ENCODE measurements at places on chromosomes 2 and 18.

DNA sequence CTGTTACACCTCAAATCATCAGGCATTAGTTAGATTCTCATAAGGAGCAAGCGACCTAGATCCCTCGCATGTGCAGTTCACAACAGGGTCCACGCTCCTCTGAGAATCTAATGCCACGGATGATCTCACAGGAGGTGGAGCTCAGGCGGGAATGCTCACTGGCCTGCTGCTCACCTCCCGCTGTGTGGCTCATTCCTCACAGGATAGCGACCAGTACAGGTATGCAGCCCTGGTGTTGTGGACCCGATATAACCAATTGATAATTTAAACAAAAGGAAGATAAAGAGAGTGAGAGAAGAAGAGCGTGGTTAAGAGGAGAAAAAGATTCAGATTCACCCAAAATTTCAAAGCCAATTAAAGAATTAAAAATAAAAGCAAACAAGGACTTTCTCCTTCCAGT lies 20.8 kb downstream of the TLK1 start:
- DNase-seq, result no peak

- no peak for DNase-seq
Measured at GRCh38 chr2:73994178-73994831, 9.6 kb downstream of the TET3 start.

GRCh38 chr2:28648671-28649395 lies 102.8 kb upstream of the PPP1CB start:
- DNase-seq, result no peak

DNA sequence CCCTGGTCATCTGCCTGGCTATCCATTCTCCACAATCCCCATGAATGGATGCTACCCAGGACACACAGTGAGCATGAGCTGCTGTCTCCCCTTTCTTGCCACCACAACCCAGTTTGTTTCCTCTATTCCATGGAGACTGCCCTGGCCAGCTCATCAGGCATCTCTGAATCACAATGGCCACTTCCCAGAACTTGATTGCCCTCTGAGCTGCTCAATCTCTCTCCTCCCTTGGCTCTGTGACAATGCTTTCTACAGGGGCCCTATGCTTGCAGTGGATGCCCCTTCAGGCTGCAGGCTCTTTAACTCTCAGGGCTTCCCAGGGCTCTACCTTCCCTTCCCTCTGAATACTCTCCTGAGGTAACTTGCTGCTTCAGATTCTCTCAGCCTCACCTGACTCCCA lies 14.4 kb upstream of the SLC4A5 start:
- peak; percentile 24 for DNase-seq

GRCh38 chr2:209762563-209762962 lies 9.1 kb upstream of the UNC80 start:
- DNase-seq, result no peak

DNA sequence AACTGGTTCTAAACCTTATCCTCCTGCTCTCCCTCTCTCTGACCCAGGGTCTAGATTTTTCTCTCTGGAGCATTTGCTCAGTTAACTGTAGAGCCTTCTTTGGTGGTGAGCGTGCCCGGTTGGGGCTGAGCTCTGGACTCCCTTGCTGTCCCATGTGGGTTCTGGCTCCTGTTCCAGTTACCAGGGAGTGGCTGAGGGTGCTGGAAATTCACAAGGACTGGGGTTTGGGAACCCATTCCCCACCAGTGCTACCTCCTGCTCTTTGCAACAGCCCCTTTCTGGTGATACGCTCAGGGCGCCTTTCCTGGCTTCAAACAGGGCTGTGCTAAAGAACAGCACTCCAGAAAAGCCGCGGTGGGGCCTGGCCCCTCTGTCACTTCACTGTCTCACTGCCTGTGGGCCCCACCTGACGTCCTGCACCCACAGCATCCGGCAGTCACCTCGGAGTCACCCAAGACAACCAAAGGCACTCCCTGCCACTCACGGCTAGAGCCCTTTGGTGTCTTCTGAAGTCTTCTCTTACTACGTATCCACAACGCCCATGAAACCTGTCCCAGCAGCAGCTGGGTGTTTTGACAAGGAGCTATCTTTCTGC lies 41.3 kb downstream of the CAPN13 start:
- DNase-seq, result no peak

- DNase-seq, result no peak
Measured at GRCh38 chr2:198698230-198698629, 759.5 kb downstream of the SATB2 start.

GRCh38 chr2:64344999-64345576 lies 108.9 kb upstream of the LGALSL start:
- DNase-seq, result no peak

DNA sequence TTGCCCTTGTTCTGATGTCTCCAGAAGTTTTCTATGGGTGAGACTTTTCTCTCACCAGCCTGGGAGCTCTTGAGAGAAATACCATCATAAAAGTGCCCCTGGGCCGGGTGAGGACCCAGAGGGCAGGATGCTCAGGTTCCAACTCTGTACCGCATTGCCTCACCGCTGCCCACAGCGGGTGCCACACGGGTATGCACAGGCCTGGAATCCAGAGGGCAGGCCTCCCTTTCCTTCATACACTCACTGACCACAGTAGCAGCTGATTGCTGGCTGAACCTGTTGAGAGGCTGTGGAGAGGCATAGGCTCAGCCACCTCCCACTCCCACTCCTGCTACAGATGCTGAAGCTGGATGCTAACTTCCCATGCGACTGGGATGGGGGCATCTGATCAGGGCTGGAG lies 293.8 kb downstream of the CYP26B1 start:
- no peak for DNase-seq

DNA sequence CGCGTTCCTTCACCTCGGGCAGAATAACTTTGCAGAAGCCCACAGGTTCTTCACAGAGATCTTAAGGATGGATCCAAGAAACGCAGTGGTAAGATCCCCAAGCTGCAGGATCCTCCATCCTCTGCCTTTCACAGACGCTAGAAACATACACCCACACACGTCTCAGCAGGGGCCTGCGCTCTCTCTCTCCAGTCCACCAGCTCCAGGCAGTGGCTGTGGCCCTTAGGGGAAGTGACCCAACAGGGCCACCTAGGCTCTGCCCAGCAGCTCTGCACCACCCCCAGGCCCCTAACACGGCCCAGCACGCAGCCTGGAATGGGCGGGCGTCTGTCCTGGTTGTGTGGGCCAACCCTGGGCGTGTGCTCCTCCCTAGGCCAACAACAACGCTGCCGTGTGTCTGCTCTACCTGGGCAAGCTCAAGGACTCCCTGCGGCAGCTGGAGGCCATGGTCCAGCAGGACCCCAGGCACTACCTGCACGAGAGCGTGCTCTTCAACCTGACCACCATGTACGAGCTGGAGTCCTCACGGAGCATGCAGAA lies 40.4 kb downstream of the ADI1 start:
- no peak for DNase-seq

DNA sequence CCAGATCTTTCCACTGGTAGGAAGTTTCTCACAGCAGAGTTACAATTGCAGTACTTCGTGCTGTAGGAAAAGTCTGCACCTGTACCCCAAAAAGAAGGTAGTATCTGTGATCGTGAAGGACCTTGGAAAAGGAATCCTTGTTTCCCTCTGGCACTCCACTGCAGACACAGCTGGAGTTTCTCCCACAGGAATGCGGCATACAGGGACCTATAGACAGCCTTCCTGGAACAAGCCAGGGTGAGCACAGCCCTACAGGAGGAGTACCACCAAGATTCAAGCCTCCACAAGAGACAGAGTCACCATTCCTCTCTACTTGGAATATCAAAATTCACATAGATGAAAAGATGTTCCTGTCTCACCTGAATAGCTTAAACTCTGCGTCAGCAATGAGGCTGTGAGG lies 372.4 kb downstream of the CMPK2 start:
- DNase-seq, result no peak

Data from AG08395 (cell line).